NCI-H1417 (cell line): ENCODE measurements at places on chromosomes 13 and 19.

DNA sequence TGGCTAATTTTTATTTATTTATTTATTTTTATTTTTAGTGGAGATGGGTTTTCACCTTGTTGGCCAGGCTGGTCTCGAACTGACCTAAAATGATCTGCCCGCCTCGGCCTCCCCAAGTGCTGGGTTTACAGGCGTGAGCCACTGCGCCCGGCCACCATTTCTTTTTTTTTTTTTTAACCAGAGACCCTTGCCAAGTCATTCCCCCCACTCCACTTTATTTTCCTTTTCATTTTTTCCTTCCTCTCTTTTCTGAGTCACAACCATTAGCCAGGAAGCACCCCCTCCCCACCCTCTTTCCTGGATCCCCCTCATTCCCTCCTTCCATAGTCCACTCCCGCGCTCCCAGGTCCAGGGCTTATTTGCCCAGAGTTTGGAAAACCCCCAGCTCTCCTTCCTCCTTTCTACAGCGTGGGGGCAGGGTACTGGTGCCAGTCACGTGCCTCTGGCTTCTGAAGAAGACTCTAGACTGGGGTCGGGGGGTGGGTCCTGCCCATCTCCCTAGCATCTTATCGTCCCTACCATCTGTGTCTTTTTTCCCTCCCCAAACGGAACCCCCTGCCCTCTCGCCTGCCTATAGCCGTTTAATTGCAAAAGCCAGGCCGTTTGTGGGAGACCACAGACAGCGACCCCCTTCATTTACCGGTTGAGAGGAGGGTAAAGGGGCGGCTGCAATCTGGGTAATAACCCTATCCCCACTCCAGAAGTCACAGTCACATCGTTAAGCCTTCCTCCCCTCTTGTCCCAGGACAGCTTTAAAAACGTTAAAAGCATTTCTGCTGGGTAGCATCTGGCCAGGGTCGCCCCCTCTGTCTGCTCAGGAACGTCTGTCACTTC, 1.1 kb upstream of the CALR start:
- peak; percentile 68 for DNase-seq

GRCh38 chr13:35817642-35818607, 313.3 kb downstream of the DCLK1 start:
- no peak for DNase-seq

GRCh38 chr19:47896773-47897172, 10.7 kb upstream of the SULT2A1 start:
- DNase-seq: no peak

GRCh38 chr19:34314437-34315313, 50.3 kb upstream of the GPI start:
- no peak for DNase-seq

DNA sequence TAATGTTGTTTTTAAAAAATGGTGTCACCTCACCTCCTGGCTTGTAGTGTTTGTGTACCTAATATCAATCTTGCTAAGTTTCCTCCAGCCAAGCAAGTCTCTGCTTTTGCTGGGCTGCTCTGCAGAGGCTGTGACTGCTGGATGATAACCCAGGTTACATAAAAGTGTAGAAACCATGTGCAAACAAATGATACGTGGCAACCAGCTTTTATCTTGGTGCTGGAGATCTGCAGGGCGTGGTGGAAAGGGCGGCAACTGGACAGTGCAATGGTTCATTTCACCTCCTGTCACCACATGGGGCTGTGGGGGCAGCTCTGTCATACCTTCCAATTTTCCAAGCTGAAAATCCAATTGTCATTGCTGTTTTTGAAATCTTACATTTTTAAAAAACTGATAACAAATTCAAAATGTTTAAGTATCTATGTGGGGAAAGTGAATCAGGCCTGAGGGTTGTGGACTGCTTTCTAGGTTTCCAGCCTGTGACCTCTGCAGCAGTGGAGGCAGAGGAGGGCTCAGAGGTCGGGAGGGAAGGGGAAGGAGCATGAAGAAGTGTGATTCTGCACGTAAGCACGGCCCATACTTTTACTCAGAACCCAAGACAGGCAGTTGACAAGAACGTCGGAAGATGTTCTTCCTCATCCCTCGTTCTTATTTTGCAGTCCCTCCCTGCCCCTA, 9.7 kb downstream of the GPR42 start:
- no peak for DNase-seq

DNA sequence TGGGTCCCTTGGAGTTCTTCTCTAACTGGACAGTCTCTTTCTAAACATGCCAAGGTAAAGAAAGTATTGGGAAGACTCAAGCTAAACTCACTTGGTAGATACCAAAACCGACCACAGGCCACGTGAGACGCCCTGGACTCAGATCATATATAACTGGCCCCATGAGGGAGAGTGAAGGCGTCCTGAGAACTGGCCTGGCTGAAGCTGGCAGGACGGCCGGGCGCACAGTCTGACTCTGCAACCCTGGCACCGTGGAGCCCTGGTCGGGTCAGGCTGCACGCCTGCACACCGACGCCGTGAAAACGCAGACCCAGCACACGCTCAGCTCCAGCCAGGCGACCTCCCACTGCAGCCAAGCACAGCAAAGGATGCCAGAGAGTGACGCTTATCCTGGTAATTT, 122.5 kb upstream of the SPACA7 start:
- no peak for DNase-seq

- DNase-seq: no peak
These were observed 41.2 kb downstream of the STK24 start for GRCh38 chr13:98535501-98536354.

DNA sequence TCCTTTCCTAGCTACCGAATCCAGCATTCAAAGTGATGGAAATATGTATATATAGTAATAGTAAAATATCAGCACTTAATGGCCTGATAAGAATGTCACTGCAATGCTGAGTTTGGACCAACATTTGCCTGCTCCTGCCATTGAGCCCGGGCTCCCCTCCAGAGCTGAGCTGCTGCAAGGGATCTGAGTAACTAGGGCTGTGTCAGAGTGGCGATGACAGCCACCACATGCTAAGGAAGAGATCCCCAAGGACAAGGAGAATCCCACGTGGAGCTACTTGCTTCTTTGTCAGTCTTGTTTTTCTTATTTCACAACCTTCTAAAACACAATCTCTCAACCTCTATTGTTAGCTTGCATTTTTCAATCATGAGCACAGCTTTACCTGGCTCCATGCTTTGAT, 19.5 kb upstream of the ALOX5AP start:
- DNase-seq: no peak

DNA sequence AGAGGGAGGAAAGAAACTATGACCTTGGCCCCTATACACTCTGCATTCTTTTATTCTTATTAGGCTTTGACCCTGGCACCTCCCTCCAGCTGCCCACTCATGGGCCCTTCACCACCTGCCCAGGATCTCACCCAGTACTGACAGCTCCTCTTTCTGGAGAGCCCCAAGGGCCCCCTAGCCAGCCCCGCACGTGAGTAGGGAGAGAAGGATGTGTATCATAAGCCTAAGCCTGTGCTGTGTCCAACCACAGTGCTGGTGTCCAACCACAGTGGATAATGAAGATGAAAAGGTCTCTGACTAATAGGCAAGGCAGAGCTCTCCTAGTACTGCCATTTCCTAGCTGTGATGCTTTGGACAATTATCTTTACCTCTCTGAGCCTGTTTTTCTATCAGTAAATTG, 4.2 kb downstream of the DMRTC2 start:
- no peak for DNase-seq

DNA sequence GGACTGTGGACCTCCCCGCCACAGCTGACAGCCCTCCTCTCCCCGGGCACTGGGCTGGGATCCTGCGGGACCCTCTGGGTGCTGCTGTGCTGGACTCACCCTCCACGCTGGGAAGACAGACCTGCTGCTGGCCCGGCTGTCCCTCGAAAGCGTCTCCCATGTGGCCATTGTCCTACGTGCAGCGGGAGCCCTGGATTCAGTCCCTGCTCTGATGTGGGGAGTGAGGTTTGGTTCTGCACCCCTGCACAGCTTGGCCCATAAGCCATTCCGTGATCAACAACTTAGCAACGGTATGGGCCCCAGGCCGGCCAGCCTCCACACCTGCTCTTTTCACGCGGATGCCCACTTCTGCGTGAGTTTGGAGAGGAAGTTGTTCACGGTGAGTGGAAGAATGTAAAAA, 195.2 kb downstream of the TEX29 start:
- DNase-seq: no peak
